Endothelial cell (in vitro differentiated cells): ENCODE measurements at places on chromosomes 11 and 22.

DNA sequence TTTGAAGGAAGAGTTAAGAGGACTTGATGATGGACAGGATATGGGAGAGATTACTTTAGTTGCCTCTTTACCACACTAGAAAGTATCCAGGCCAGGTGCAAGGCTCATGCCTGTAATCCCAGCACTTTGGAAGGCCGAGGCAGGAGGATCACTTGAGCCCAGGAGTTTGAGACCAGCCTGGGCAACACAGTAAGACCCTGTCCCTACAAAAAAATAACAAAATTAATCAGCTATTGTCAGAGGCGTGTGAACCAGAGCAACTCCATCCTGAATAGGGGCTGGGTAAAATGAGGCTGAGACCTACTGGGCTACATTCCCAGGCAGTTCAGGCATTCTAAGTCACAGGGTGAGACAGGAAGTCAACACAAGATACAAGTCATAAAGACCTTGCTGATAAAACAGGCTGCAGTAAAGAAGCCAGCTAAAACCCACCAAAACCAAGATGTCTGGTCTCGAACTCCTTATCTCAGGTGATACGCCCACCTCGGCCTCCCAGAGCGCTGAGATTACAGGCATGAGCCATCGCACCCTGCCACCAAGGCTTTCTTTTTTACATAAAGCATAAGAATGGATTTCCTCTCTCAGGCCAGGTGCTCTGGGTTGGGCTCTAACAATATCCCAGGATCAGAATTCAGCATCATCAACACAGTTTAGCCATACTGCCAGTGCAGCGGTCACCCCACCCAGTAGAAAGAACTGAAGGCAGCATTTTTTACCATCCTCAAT lies 17.8 kb downstream of the PI4KA start:
- DNase-seq, result no peak

DNA sequence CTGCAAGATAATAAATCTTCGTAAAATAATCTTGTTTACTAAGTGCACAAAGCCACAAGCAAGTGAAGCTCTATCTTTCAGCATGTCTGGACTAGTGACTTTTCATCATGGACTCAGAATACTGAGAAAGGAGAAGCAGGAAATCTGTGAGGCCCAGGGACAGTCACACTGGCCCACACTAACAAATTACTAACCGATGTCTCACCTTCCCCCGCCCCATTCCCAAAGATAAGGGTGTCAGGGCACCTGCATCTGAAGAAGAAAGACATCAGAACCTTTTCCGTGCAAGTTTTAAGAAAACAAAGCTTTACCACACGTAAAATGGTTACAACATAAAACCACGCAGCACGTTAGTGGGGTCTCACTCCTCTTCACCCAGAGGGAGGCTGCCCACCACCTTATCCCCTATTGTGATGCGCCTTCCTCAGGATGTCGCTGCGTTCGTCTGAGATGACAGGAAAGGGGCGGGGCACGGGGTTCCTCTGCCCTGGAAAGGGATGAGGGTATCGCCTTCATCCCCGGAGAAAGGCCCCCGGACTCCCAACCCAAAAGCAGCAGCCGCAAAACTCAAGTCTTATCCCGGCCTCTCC lies 616 bp downstream of the BTBD10 start:
- DNase-seq, result peak; percentile 73

DNA sequence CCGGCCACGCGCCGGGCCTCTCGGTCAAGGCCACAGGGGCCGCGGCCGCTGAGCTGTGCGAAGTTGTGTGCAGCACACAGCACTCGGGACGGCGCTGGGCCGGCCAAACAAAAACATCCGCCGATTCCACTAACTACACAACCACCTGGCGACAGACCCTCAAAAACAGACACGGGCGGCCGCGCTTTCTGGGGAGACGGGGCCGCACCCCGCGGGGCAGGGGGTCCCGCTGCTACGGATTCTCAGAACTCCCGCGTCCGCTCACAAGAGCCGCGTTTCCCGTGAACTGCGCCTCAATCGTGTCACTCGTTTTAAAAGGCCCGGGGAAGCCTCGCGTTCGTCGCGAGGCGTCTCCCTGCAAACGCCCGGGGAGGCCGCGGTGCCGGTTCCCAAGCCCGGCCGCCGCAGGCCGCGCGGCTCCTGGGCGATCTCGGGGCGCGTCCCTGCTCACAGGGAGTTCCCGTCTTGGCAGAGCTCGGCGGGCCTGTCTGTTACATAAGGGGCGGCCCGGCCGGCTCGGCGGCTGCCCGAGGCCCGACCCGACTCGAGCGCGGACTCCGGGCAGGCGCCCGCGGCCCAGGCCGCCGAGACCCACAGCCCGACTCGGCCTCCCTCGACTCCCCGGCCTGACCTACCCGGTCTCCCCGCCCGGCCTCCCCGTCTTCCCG lies 936 bp downstream of the BRD1 start:
- DNase-seq, result peak; percentile 41

GRCh38 chr11:44832452-44832851 lies 105.7 kb downstream of the TSPAN18 start:
- DNase-seq, result no peak

DNA sequence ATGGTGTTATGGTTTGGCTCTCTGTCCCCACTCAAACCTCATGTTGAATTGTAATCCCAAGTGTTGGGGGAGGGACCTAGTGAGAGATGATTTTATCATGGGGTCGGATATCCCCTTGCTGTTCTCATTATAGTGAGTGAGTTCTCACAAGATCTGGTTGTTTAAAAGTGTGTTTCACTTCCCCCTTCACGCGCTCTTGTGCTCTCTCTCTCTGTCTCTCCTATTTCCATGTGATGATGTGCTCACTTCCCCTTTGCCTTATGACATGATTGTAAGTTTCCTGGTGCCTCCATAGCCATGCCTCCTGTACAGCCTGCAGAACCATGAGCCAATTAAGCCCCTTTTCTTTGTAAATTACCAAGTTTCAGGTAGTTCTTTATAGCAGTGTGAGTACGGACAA lies 765.1 kb downstream of the KCNA4 start:
- no peak for DNase-seq

- no peak for DNase-seq
These were observed 11.7 kb downstream of the SYNGR1 start for GRCh38 chr22:39361496-39361895.

GRCh38 chr11:112334381-112334780 lies 73.7 kb upstream of the PLET1 start:
- DNase-seq, result no peak

- no peak for DNase-seq
These were observed 2.8 kb downstream of the RIC8A start for GRCh38 chr11:210122-210802.

GRCh38 chr11:114017723-114018122 lies 41.8 kb upstream of the ZBTB16 start:
- DNase-seq, result no peak

- no peak for DNase-seq
These were observed 71.4 kb downstream of the SLC1A2 start for GRCh38 chr11:35347921-35348331.

DNA sequence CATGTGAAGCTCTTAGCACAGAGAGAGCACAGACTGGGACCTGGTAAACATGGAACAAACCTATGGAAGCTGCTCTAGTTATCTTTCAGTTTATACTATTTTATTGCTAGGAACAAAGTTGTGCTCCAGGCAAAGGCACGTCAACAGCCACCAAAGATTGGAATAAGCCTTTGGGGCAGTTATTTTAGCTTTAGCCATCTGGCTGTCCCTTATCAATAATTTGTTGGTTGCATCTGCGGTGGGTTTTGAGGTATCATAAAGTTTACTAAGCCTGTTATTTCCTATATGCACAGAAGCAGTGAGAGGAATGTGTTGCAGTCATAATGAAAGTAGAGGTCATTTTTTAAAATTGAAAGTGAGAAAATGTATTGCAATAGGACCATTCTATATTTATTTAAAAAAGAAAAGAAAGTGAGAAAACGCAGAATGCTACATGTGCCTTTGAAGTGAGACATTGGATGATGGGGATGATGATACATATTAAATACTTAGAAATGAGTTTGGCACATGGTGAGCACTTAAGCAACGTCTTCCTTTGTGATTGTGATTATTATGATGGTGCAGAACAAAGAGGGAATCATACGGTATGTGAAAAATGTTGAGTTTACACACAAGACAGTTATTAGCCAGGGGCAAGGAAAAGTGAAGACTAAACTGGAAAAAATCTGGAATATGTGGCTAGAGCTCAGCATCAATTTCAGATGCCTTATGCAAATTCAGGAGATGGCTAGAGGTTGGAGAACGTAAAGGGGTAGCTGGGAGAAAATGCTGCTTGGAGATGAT lies 58.3 kb downstream of the PRR5L start:
- no peak for DNase-seq

DNA sequence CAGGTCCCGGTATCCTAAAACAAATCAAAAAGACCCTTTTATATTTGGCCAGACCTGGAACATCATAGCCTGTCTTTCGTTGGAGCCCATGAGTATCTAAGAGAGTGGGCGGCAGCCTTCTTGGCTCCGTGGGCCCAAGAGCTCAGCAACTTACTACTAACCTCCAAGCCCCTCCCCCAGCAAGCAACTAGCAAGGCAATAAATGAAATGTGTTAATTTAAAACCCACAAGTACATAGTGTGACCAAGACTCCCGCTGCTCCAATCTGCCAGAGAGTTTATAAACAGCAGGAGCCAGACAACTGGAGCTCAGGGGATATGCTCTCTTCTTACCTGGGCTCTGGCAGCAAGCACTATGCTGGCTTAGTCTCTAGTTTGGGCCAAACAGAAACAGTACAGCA lies 40.8 kb upstream of the CYP2D6 start:
- DNase-seq, result no peak

DNA sequence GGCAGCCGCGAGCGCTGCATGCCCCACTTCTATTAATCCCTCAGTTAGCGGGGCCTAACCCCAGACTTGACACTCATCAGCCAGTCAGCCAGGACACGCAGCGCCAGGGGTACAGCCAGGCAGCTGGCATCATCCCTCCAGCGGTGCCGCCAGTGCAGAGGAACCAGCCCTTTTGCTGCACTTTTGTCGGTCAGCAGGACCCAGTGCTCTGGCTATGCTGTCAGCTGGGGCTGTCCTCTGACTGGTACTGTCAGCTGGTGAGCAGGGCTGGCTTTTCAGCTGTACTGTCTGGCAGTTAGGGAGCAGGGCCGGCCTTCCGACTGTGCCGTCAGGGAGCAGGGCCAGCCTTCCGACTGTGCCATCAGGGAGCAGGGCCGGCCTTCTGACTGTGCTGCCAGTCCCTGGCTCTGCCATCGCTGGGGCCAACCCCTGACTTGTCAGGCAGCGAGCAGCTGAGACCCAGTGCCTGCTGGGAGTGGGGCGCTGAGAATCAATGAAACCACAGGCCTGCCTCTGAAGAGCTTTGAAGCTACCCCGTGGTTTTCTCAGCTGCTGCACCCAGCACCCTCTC lies 115.4 kb downstream of the KIAA1671 start:
- DNase-seq, result no peak

GRCh38 chr11:124751741-124752470 lies at the start of gene VSIG2:
TSS of gene VSIG2 (minus strand) at chr11:124752255. CDS start at chr11:124752137, 118 bp downstream.
- no peak for DNase-seq

DNA sequence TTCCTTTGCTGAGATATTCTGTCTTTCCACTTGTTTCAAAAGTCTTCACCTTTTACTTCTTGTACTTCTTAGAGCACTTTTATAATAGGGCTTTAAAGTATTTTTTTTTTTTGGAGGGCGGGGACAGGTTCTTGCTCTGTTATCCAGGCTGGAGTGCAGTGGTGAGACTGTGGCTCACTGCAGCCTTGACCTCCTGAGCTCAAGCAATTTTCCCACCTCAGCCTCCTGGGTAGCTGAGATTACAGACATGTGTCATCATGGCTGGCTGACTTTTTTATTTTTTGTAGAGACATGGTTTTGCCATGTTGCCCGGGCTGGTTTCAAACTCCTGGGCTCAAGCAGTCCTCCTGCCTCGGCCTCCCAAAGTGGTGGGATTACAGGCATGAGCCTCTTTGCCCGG lies 57.9 kb downstream of the DYNC2H1 start:
- DNase-seq, result no peak

GRCh38 chr11:29051935-29052334 lies 943.7 kb downstream of the METTL15 start:
- no peak for DNase-seq
